ENCODE measurements at places on chromosomes 2 and 18.

DNA sequence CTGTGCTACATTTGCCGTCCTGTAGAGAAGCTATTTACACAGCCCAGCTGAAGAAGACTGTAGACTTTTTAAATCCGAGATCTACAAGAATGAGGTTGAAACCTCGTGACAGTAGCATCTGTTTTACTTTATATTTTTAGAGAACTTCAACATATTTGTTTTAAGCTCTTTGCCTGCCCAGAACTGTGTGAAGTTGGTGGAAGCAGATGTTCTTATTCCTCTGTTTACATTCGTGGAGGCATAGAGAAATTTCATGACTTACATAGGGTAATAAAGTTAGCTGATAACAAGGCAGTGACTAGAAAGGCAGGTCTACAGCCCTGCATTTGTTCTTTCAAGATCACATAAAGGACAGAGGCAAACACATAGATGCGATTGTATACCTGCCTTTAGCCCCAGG, 47.0 kb upstream of the MAP3K20 start:
- DNase-seq = no peak

DNA sequence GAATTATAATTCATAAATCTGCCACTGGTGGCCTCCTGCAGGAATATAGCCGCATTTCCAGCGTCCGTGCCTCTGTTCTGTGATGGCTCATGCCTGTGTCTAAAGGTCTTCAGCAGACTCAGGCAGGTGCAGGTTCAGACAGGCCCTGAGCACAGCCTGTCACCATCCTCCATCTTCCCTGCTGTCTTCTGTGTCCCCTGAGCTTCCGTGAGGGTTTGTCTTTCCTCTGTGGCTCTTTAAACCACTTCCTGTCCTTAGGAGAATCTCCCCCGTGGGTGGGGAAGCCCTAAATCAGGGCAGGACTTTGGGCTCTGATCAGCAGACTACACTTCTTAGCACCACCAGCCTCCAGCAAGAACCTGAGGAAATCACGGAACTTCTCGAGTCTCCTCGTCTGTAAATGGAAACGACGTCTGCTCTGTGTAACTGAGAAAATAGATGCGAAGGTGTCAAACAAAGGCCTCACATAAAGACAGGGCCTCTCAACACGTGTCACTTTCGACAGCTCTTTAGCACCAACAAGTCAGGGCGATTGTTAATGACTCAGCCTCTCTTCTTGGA, 24.1 kb upstream of the NFATC1 start:
- DNase-seq = no peak

- DNase-seq = peak; percentile 29
Measured at GRCh38 chr2:69830045-69830905, 815 bp downstream of the GMCL1 start.

DNA sequence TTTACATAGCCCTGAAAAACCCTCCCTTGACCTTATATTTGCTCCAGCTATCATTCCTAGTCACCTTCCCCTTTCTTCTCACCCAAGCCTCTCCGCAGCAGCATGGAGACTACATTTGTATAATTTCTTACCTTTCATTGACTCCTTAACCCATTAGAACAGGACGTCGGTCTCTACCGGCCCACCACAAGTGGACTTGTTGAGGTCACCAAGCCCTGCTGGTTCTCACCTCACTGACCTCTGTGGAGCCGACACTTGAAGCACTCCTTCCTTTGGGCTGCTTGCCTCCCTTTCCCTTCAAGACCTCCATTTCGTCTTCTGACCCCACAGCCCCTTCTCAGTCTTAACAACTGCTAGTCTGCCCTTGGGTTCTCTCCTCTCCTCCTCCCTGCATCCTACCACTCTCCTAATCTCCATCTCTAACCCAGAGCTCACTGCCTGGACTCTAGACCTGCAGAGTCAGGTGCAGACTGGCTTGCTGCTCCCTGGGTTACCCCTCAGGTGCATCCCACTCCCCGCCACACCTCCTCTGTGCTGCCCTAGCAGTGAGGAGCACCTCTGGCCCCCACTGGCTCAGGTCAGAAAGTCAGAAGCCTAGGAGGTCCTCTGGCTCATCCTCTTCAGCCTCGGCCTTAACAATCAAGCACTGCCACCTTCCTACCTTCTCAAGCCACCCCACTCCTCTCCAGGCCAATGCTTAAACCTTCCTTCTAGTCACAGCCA, 5.3 kb upstream of the SFXN5 start:
- DNase-seq = no peak

DNA sequence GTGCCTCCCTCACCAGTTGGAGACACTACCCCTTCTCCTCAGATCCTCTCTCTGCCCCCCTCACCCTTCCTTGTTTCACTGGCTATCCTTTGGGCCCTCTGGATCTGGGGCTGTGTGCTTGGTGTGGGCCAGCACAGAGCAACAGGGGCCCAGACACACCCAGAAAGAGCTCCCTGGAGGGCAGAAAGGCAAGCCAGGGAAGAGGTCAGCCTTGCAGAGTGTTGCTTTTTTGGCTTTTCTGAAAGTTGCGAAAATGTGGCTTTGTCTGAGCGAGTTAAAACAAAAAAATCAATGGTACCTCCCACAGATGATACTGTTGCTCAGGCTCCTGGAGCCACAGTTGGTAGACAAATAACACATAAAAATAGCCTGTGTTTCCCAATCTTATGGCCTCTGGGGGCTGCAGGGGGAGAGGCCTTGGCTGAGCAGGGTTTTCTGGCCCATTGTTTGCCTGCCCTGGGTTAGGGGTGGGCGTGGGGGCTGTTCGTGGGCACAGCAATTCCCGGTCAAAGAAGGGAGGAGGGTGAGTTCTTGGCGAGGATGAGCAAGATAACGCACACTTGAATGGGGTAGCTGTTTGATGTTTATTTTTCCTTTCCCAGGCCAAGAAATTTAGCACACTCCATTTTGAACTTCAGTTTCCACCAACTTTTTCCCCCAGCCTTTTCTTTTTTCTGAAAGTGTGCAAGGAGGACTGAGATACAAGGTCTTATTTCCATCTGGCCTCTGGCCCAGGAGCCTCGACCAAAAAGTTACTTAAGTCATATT, 167.0 kb upstream of the HAAO start:
- no peak for DNase-seq

- DNase-seq = no peak
Measured at GRCh38 chr2:160213511-160213910, 13.4 kb upstream of the ITGB6 start.

DNA sequence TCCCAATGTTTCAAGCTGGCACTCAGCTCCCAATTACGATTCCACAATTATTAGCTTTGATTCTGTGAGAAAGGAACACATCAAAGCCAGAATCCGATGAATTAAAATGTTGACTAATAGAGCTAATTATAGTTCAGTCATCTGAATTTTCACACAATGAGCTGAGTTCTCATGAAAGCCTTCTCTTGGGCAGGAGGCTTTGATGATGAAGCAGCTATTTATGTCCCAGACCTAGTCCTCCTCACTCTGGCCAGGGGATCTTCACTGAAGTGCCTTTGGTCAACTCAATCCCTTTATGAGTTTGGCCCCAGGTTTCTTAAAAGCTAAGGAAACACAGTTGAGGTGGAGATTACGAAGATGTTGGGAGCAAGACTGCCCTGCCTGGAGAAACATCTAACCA, 74.7 kb upstream of the PPM1B start:
- DNase-seq = no peak
